ENCODE measurements at places on chromosomes 3 and 15. TPM values are rescaled to one million over a fixed set of nuclear protein-coding genes. Genes with fewer than 3 reads are reported as not detected.
A peak's percentile ranks its signal among the peaks of the same experiment; 100 is the strongest.

- no peak for DNase-seq
Observed at GRCh38 chr3:195755391-195755790, 34.6 kb downstream of the MUC20 start.

Gene CPN2
- not detected for total RNA-seq

- no peak for DNase-seq
Observed at GRCh38 chr3:157093096-157093495, 66.9 kb downstream of the CCNL1 start.

- no peak for DNase-seq
Observed at GRCh38 chr3:10272977-10273376, 19.8 kb downstream of the GHRL start.

GRCh38 chr3:149454746-149455145 lies 19.8 kb upstream of the TM4SF4 start:
- DNase-seq = no peak

DNA sequence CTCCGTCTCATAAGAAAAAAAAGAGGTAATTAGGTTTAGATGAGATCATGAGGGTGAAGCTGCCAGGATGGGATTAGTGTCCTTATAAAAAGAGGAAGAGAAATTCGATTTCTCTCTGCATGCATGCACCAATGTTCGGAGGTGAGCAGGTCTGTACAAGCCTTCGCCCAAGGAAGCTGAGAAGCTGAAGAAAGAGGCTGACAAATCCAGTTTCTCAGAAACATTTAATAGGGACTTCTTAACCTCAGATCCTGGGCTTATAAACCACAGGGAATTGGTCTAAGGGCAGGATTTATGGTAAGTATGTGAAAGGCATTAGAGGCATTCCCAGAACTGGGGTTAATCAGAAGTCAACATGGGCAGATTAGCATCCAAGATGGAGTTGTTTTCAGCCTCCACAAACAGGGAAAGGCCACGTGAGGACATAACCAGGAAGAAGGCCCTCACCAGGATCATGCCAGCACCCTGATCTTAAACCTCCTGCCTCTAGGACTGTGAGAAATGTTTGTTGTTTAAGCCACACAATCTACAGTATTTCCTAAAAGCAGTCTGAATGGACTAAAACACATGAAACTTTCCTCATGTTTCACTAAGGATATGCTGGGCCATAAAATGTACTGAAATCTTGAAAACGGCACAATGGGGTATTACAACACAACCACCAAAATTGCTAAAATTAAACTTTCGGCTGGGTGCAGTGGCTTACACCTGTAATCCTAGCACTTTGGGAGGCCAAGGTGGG lies 11.3 kb downstream of the SHISA5 start:
- no peak for DNase-seq

DNA sequence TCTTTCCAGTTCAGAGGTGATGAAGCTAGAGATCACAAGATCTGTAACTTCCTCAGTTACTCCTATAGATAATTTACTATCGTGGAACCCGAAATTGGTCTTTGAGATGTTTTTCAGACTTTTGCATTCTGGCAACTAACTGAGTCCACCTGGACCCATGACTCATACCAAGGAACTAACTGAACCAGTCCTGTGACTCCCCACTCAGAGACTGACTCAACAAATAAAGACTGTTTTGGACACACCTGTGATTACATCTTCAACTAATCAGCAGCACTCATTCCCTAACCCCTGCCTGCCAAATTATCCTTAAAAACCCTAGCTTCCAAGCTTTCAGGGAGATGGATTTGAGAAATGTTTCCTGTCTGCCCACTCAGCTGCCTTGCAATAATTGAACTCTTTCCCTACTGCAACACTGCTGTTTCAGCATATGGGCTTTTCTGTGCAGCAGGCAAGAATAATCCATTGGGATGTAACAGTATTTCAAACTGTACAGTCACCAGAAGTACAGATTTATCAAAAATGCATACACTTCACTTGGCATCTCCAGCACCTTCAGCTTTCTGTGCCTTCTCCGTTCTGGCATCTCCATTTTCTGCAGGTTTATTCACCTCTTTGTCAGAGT lies 57.7 kb downstream of the GATM start:
- DNase-seq = no peak

- no peak for DNase-seq
Observed at GRCh38 chr15:101193806-101194545, 57.9 kb downstream of the CHSY1 start.

- no peak for DNase-seq
Observed at GRCh38 chr3:144141496-144141895, 169.9 kb downstream of the DIPK2A start.

DNA sequence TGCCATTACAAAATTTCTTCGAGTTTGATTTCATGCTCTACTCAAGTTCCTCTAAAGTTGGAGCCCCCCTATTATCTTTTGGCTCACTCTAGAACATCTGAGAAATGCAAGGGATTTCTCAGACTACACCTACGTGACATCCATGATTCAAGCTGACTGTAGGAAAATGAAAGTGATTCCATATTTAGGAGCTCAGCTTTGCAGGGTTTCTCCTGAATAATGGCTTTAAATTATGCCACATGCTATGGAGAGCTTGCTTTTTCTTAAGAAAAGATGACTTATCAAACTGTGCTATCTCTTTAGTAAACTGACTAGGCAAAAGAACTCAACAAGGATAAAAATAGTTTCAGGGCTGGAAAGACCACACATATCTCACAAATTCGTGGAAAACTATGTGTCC lies 292.1 kb downstream of the LSAMP start:
- no peak for DNase-seq

DNA sequence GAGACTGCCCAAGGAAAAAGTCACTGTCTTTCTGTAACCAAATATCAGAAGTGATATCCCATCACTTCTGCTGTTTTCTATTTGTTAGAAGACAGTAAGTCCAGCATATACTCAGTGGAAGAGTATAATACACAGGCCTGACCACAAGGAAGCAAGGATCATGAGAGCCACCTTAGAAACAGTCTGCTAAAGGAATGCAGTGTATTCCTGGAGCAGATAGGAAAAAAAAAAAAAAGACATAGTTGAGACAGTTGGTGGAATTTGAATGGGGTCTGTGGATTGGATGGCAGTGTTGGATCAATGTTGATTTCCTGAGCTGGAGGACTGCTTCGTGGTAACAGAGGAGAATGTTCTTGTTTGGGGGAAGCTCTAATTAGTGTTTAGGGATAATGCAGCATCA lies 26.5 kb upstream of the FBXL2 start:
- DNase-seq = no peak

GRCh38 chr3:46383211-46383950 lies 12.6 kb downstream of the CCR5 start:
- DNase-seq = no peak

Gene FANCD2OS
- total RNA-seq = not detected

Gene GOLGA8J
- total RNA-seq = not detected

- no peak for DNase-seq
Observed at GRCh38 chr3:29430558-29430971, 149.7 kb downstream of the RBMS3 start.

Gene BSN
- total RNA-seq = 0.07 TPM

DNA sequence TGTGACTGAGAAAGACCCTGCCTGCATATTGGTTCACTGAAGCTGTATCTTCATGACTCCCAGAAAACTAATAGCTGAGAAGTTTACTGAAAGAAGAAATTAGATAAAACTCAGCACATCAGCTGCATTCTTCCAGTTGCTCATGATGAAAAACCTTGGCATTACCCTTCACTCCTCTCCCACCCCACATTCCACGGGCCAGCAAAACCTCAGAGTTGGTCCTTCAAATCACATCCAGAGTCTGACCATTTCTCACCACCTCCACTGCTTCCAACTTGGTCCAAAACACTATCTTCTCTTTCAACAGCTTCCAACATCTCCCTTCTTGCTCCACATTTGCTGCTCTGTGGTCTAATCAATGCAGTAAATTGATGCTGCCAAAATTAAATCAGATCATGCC lies 97.1 kb downstream of the CD47 start:
- DNase-seq = no peak

Gene TPRA1
- 30.6 TPM for total RNA-seq

- DNase-seq = peak; percentile 77
Observed at GRCh38 chr15:69729167-69729748, 276.6 kb downstream of the RPLP1 start.

DNA sequence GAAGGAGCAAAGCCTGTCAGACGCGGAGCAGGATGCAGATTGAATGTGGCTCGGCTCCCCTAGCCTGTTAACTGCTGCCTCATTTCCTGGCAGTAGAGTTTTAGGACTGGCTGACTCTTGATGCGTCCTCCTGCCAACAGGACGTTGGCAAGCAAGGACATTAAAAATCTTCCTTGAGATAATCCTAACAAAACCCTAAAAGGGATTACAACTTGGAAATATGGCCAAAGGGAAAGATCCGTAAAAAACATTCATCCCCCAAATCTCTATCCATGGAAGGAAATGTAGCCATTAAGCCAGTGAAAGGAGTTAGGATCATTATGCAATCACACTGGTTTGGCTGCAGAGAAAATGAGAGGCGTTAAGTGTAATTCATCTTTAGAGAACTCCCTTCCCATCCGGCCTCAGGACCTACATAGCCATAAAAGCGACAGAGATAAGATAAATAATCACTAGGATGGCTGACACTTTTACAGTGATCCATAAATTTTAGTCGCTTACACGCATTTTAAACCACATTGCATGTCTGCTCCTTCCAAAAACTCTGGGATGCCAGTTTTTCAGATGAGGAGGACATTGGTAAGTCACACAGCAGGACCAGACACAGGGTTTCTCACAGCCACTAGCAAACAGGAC lies 44.5 kb upstream of the C3orf80 start:
- no peak for DNase-seq

Gene NMNAT3
- total RNA-seq = 1.1 TPM

Gene TTLL13
- 0.87 TPM for total RNA-seq

DNA sequence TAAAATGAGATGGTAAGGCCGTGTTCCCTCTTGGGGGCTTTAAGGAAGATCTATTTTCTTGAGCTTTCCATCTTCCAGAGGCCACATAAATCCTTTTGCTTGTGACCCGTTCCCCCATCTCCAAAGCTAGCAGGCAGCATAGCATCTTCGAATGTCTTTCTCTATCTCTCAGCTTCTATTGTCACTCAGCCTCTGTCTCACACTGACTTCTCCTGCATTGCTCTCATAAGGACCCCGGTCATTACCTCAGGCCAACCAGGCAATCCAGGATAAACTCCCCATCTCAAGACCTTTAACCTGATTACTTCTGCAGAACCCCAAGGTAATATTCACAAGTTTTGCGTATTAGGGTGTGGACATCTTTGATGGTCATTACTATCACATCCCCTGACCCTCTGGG lies 250.3 kb upstream of the SOX2 start:
- no peak for DNase-seq

Gene SRGAP3
- 4.0 TPM for total RNA-seq

Gene OXTR
- total RNA-seq = 0.65 TPM

DNA sequence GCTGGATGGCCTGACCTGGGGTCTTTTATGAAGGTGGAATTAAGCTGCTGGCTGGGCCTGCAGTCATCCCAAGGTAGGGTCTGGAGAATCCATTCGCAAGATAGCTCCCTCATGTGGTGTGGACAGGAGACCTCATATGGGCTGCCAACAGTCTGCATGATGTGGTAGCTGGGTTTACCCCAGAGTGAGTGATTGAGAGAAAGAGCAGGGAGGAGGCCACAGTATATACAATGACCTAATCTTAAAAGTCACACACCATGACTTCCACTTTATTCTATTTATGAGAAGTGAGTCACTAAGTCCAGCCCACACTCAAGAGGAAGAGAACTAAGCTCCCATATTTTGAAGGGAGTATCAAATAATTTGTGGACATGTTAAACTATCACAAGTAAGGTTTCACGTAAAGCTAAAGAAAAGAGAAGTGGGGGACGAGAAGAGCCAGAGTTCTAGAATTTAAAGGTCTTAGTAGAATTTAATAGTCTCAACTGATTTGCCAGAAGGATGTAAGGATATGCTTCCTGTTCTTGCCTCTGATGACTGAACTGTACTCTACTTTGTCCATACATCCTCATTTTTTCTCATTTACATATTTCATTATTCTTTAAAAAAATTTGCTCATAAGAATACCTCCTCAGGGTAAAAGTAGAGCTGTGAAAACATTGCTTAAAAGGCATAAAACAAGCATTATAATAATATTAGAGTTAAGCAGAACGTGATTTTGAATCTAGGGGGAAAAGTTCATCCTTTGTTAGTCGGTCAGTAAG lies 184.4 kb downstream of the PEX5L start:
- no peak for DNase-seq

Gene GHSR
- total RNA-seq = not detected

DNA sequence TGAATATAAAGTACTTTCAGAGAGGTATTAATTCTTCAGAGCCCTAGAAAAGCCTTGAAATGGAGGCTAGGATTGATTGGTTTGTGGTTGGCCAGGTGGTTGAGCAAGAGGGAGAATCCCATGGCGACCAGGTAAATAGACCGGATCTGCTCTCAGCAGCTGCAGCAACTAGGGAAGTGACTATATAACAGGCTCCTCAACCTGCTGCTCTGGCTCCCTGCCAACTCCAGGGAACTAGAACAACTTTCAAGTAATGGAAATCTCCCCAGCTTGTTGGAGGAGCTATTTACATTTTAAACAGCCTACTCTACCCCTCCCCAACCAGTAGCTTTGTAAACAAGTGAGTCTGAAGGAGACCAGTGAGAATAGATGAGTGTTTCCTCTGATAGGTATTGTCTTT lies 121.8 kb upstream of the CADM2 start:
- no peak for DNase-seq

Gene GOLGA8T
- total RNA-seq = not detected

Gene NR1I2
- total RNA-seq = 0.10 TPM

DNA sequence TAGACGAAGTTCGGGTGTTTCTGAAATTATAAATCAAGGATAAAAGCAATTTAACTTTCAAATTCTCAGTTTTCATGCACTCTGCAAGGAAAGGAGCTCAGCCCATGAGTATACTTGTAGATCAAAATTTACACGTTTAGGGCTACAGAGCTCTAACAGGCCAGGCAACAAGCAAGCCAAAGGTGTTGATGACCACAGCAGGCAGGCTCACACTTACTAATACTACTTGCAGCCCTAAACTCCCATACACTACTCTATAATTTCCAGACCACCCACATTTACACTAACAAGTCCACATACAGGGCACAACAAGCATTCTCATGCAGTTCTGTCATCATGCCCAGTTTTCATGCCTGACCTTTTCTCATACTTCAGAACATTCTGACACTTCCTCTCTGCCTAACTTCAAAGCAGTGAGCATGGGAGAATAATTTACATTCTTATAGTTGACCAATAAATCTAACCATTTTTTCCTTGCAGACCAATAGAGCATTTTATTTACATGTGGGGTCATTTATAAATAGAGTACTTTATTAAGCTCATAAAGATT lies 124.7 kb upstream of the FRMD4B start:
- DNase-seq = no peak

Gene CMSS1
- 34.8 TPM for total RNA-seq

DNA sequence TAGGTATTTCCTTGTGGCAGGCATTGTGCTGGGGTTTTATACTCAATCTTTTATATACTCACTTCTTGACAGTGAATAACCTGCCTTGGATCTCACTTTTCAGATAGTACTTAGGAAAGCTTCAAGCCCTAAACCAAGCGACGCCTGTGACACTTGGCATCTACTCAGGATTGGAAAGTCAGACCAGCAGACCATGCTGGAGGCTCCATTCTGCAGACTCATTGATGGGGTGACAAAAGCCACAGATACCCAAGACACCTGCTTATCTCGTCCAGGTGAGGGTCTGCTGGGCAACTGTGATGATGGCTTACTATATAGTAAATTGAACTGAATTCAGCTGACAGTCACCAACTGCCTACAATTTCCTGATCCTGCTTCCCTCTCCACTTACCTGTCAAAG lies 79.4 kb upstream of the MRPS22 start:
- no peak for DNase-seq

GRCh38 chr15:38598749-38599148 lies 34.1 kb upstream of the RASGRP1 start:
- no peak for DNase-seq

Gene CRABP1
- total RNA-seq = not detected

Gene GRM2
- total RNA-seq = 3.0 TPM
